ENCODE measurements at places on chromosomes 11 and 22.

GRCh38 chr11:69825037-69825834 is 6.0 kb upstream of the FGF3 start:
- no peak for DNase-seq

DNA sequence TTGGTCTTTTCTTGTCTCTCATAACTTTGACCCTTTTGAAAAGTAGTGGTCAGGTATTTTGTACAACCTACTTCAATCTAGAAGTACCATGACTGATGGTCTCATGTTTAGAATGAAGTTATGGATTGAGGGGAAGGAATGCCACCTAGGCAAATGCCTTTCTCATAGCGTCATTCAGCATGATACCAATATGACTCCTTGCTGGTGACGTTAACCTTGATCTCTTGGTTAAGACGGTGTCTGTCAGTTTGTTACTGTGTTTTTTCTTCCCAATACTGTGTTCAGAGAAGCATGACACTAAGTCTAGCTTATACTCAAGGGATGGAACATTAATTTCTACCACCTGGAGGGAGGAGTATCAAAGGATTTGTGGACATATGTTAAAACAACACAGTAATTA is 130.9 kb downstream of the KIF18A start:
- DNase-seq, result no peak

DNA sequence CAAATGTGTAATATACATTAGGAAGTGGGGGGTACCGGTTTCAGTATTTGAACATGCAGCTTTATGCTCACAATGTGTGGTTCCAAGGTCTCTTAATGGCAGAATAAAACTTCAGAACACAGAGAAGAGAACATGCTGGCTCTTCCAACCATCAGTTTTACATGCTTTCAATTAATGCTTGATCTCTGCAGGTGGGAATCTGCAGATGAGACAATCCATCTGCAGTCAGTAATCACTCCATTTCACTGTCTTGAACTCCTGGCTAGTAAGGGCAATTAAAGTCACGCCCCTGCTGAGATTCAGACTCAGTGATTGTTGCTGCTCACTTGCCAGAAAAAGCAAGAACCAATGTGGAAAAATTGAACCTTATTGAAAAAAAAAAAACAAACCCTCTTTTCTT is 945.7 kb downstream of the DLG2 start:
- DNase-seq, result no peak

GRCh38 chr11:113690619-113691569 is 15.2 kb downstream of the TMPRSS5 start:
- no peak for DNase-seq

DNA sequence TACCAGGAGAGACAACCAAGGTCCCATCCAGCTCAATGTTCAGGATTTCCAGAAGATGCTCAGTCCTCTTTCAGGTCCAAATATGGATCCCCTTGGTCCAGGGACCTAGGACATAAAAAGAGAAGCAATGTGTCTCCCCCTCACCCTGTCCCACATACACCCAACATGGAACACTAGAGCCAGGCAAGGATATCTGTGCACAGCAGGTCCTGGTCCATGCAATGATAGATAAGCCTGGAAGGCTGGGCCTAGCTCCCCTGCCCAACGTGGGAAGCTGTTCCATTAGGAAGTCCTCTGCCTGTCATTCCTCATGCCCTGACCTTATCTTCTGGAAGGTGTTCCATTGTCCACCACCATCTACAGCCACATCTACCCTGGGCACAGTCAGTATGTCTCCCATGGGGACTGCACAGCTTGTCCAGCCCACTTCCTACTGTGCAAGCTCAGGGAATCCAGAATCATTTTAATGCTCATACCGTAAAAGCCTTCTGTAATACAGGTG is 1434.8 kb downstream of the TBC1D22A start:
- DNase-seq, result no peak

GRCh38 chr11:101487775-101488174 is 96.0 kb downstream of the TRPC6 start:
- no peak for DNase-seq

DNA sequence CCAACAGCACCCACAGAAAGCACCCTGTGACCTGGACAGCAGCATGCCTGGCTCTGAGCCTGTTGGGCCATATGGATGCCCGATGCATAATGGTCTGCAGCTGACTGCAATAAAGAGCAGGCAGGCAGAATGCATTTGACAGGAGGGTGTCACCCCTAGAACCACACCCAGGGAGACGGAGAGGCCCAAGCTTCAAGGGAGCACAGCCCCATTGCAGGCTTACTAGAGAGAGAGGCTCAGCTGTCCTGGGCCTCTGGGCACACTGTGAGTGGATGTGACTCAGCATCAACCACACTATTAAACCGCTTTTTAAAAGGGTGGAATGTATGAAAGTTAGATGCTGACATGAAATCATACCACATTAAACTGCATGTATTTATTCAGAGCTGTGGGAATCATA is 365.3 kb downstream of the CTTN start:
- no peak for DNase-seq

GRCh38 chr11:14350215-14350614 is 8.8 kb downstream of the RRAS2 start:
- DNase-seq, result no peak

GRCh38 chr11:8605971-8606563 is 12.0 kb upstream of the STK33 start:
- DNase-seq, result no peak

- DNase-seq, result no peak
Measured at GRCh38 chr11:122167100-122167499, 51.1 kb upstream of the BLID start.

DNA sequence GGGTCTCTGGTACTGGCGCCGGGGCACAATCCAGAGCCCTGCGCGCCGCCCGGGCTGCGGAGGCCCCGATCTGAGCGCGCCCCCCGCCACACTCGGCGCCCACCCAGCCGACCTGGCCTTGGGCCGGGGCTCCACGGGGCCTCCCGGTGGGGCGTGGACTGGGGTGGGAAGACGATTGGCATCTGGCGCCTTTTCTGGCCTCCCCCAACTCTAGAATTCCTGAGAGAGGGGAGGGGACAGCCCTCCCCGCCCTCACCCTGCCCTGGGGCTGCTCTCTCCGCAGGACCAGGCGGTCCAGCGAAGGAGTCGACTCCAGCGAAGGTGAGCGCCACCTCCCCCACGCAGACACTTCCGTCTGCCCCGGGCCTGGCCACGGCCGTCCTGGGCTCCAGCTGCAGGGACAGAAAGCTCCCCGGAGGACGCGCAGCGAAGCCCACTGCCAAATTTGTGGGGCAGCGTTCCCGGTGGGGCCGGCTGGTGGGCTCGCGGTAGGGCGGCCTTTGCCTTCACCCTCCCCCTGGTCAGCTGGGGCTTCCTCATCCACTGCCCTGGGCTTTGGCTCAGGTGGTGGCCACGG is 593 bp downstream of the SSH3 start:
- DNase-seq, result peak; percentile 32

DNA sequence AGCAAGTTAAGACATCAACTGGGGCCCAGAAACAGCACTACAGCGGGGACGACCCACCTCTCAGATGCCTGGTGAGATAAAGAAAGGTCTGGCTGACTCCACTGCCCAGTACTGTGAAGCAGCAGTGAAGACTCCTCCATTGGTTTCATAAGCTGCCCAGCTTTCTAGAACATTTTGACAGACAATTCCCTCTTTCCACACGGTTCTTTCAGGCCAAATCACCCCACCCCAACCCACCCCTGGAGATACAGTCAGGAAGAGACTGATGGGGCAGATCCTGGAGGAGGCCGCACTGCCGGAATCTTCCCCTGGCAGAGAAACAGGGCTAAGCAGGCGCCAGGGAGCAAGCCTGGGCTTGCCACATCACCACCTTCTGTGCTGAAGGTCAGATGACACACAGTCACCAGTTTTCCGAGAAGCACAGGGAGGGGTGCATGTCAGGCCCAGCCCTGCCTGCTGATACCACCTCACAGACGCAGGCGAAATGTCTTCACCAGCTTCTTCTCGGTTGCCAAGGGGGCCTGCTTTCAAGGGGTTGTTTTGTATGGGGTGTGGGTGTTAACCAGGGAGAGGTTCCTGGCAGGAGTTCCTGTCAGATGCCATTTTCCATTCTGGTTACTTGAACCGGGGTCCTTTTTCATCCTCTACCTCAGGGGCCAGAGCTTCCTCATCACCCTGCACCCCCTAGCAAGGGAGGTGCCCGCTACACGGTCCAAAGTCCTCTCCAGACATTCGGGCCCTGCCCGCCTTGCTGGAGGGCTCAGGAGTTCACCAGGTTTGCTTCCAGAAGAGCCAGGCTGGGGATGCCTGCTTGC is 1.4 kb upstream of the NEAT1 start:
- peak; percentile 79 for DNase-seq

- DNase-seq, result peak; percentile 42
Measured at GRCh38 chr11:76236092-76236999, 30.0 kb upstream of the WNT11 start.

DNA sequence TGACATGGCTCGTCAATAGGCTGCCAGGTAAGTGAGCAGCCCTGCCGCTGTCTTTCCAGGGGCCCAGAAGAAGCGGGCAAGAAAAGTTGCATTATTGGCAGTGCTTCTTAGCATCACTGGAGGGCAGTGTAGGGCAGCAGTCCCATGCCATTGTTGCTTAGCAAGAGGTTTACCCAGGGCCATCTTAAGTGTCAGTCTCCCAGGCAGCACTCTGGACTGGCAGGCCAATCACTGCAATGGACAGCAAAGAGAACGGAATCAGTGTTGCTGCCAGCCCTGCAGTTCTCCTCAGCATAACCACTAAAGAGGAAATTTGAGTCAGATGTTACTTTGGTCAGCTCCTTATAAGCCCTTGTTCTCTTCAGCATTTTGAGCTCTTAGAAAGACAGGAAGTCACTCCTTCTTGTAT is 13.4 kb upstream of the GRK2 start:
- no peak for DNase-seq

GRCh38 chr22:44298406-44299091 is 14.2 kb downstream of the SHISAL1 start:
- no peak for DNase-seq

GRCh38 chr11:122319085-122319484 is 203.1 kb upstream of the BLID start:
- DNase-seq, result no peak

GRCh38 chr11:95067841-95068219 is 1.1 kb downstream of the SRSF8 start:
- DNase-seq, result peak; percentile 16

DNA sequence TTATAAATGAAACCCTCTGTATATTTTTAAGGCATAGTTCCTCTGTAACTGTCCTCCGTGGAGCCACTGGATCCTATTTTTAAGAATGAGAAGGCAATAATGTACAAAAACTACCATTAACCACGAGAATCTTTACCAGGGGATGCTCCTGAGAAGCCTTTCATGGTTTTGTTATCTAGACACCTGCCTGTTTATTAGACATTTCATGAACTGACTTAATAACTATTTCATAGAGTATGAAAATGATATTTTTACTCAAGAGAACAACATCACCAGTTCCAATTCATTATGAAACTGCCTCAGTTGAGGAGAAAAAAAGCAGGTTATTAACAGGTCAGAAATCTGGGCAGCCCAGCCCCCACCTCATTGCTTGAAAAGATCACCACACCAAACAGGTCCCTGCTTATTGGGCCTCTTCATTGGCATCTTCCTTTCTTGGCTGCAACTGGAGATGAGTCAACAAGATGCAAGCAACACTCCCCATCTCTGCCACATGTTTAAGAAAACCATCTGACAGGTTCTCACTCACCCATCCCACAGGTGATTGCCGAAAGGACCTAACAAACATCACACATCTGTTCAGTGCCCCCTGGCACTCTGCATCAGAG is 27.8 kb downstream of the ETS1 start:
- no peak for DNase-seq

DNA sequence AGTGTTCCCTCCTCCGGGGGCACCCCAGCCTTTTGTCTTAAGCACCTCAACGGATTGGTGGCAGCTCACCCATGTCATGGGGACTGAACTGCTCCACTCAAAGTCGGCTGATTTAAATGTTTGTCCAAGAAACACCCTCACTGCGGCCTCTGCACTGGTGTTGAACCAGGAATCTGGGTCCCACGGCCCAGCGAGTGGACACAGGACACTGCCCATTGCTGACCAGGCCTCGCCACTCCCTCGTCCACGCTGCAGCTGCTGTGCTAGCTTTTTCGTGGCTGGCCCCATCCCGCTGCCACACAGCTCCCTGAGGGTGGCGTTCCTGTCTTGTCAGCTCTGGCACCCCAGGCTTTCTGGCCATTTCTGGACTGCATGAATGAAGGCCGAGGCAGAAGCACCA is 646.2 kb downstream of the BRD1 start:
- no peak for DNase-seq

GRCh38 chr22:46763051-46763705 is 728 bp downstream of the TBC1D22A start:
- DNase-seq, result peak; percentile 14

DNA sequence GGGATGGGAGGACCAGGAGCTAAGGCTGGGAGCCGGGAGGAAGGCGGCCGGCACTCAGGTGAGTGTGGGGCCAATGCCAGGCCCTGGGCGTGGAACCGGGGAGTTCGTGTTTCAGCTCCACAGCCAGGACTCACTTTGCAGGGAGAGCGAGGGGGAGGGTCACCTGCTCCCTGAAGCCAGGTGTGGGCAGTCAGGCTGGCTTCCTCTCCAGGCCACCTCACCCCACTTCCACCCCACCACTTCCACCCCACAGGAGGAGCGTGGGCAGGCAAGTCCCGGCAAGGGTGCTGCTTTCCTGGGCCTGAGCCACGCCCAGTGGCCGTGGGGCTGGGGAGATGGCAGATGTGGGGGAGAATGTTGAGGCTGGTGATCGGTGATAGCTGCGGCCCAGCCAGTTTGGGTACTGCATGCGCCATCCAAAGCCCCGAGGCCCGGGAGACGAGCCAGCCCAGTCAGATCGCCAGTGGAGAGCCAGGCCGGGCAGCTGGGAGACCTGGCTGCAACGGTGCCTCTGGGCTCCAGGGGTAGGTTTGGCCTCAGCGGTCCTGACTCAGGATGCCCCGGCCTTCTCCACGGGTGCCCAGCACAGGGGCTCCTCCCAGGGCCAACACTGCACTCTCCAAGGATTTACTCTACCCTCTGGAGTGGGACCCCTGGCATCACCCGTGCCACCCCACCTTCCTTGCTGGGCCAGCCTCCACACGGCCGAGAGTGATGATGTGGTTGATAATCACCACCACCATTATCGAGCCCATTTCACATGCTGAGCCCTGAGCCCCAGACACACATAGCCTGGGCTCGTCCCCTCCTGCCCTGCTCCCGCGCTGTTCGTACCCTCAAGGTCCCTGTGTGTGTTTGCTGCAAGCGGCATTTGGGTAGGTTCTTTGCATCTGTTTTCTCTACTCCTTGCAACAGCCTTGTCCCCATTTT is 93.8 kb downstream of the WNT7B start:
- no peak for DNase-seq

GRCh38 chr11:114621950-114622809 is 26.6 kb upstream of the NXPE4 start:
- no peak for DNase-seq

- no peak for DNase-seq
Measured at GRCh38 chr11:132052904-132053303, 682.5 kb downstream of the NTM start.

DNA sequence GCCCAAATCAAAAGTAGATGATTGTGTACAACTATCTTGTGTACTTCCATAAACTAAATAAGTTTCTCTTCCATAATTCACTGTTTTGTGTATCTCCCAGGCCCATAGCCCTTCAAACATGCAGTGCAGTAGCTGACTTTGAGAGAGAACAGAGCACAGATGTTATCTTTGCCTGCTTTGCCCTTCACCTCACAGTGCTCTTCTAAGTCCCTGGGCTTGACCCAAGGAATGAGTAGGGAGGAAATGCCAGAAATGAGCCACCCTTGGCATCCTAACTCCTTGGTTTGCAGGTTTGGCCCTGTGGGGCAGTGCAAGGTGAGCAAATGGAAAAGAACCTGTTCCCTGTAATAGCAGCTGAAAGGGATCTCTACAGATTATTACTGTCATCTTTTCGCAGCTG is 79.2 kb downstream of the STIM1 start:
- no peak for DNase-seq

- no peak for DNase-seq
Measured at GRCh38 chr11:111427471-111427912, 48.4 kb upstream of the POU2AF1 start.
